ENCODE measurements at places on chromosomes 2 and 18.

- no peak for DNase-seq
Observed at GRCh38 chr2:9262671-9263171, 56.1 kb downstream of the ASAP2 start.

GRCh38 chr2:85648619-85649018, 19.4 kb downstream of the SFTPB start:
- DNase-seq = no peak

DNA sequence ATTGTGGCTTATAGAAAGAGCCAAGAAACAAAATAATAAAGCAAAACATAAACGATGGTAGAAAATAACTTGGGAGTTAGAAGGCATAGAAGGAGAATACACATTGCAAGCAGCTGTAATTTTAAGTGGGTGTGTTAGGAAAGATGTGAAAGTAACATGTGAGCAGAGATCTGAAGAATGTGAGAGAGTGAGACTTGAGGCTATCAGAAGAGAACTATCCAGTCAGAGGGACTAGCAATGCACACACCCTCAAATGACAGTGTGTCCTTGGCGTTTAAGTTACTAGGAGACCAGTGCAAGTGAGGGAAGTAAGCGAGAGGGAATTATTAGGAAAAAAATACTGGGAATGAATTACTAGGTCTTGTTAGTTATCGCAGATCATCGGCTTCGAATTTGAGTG, 304.9 kb downstream of the DSEL start:
- no peak for DNase-seq

- DNase-seq = no peak
Observed at GRCh38 chr2:234291765-234292204, 205.1 kb downstream of the ARL4C start.

- DNase-seq = no peak
Observed at GRCh38 chr18:79581406-79581805, 98.2 kb upstream of the CTDP1 start.

DNA sequence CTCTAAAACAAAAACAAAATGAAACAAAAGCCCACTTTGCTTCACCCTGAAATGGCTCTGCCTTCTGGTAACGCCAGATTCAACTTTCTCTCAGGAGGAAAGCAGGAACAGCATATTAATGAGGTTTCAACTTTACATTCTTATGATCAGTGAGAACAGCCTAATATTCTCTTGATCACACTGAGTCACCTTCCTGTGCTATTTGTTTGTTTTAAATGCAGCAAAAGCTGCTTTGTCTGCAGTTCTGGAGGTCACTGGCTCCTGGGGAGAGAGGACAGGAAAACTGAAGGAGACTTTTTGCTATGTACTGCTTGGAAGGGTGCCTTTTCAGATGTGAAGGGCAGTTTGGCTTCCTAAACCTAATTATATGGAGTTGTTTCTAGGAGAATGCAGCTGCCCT, 48.1 kb downstream of the MAIP1 start:
- DNase-seq = no peak

DNA sequence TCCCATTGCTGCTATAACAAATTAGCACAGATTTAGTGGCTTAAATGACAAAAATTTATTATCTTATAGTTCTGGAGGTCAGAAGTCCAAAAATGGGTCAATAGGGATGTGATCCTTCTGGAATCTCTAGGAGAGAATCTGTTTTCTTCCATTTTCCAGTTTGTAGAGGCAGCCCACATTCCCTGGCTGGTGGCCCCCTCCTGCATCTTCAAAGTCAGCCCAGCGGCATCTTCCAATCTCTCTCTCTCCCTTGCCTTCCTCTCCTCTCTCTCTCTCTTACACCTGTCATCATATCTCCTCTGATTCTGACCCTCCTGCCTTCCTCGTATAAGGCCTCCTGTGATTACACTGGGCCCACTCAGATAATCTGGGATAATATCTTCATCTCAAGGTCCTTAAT, 3.9 kb upstream of the AGAP1 start:
- DNase-seq = no peak

DNA sequence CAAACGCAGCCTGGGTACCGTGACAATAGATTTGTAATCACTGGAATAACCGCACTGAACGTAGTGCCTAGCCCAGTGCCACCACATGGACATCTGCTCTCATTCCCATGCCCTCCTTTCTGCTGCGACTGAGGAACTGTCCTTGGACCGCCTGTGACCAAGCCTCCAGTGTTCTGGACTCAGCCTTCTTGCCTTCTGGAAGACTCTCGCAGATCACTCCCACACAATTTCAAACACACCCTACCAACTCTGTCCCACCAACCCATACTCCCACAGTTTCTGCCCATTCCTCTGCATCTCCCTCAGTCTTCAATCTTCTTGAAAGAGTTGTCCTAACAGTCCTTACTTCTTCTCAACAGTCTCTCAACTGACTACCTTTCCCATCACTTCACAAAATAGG, 2.1 kb downstream of the RNF149 start:
- no peak for DNase-seq

GRCh38 chr2:10079266-10079869, 843 bp downstream of the CYS1 start:
- DNase-seq = no peak

- DNase-seq = no peak
Observed at GRCh38 chr2:7456762-7457161, 539.5 kb downstream of the RNF144A start.

DNA sequence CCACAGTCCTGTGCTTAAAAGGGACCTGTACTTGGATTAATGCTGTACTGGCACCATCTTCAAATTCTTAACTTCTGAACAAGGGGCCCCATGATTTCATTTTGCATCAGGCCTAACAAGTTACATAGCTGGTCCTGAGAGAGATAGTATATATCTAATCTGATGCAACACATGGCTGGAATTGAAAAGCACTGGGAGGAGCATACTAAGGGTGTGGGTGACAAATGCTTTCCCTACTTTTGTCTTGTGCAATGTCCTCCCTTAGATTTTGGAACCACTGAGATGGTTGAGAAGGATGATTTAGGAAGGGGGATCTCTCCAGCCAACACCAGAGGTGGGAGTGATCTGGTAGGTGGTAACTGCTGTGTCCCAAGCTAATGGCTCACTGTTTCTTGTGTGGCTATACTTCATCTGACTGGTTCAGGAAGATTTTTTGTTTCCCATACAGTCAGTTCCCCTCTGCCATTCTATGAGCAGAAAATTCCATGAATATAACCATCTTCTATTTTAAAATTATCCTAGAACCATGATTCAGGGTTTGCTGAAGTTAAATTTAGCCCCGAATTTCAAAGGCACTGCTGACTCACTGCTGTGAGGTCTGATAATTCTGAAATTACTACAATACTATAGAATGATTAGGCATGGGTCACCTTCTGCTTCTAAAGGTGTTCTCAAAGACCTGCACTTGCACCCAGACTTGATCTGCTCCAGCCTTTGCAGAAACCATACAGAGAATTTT, 108.3 kb upstream of the NCKAP5 start:
- no peak for DNase-seq

- no peak for DNase-seq
Observed at GRCh38 chr2:224883172-224883516, 159.1 kb downstream of the DOCK10 start.

DNA sequence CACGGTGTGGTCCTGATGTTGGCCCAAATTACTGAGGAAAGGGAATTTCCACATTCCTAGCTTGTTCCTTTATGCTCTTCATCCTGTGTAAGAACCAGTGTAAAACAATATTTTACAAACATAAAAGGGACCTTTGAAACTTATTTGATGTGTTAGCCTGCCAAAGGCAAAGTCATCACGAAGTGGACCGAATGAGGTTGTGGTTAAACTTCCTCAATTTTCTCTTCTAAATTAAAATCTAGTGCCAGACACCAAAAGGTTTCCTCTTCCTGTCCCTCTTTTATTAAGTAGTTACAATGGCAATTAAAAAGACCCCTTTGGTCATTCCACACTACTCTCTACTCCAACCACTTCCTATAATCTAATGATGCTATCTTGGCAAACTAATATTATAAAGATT, 279.8 kb downstream of the AFF3 start:
- no peak for DNase-seq

- no peak for DNase-seq
Observed at GRCh38 chr18:52242711-52243110, 97.3 kb upstream of the DCC start.

GRCh38 chr2:240637116-240637900, 12.0 kb downstream of the GPR35 start:
- DNase-seq = no peak

DNA sequence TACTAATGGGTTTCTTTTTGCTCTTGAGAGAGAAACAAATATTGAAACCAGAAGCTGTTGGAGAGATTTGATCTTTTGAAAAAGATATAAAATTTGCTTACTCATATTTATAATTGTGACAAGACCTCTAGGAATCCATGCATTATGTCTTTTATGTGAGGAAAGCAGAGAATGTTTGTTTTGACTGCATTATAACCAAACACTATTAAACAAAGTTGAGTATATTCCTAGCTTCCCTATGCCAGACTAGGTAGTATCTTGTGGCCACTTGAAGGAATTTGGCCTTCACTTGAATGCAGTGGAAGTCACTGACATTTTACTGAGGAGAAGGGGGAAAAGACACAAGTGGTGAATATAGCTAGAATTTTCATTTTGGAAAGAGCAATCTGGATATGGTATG, 521.8 kb upstream of the ZEB2 start:
- DNase-seq = no peak

DNA sequence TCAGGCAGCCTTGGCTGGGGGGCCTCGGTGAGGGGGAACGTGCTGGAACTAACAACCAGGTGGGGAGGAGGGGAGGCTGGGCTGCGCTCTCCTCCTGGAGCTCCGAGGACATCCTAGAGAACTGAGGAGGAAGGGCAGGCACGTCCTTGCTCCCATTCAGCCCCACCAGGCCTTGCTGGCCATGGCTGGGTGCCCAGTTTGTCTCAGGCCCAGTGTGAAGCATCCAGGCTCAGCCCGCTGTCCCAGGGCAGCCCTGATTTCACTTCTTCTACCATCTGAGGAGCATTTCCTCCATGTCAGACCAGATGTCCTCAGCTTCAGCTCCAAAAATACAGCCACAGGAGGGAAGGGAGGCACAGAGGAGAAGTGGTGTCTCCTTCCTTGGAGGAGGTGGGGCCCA, 125.4 kb downstream of the CELF4 start:
- no peak for DNase-seq

GRCh38 chr2:144143294-144144151, 376.4 kb downstream of the ZEB2 start:
- no peak for DNase-seq

DNA sequence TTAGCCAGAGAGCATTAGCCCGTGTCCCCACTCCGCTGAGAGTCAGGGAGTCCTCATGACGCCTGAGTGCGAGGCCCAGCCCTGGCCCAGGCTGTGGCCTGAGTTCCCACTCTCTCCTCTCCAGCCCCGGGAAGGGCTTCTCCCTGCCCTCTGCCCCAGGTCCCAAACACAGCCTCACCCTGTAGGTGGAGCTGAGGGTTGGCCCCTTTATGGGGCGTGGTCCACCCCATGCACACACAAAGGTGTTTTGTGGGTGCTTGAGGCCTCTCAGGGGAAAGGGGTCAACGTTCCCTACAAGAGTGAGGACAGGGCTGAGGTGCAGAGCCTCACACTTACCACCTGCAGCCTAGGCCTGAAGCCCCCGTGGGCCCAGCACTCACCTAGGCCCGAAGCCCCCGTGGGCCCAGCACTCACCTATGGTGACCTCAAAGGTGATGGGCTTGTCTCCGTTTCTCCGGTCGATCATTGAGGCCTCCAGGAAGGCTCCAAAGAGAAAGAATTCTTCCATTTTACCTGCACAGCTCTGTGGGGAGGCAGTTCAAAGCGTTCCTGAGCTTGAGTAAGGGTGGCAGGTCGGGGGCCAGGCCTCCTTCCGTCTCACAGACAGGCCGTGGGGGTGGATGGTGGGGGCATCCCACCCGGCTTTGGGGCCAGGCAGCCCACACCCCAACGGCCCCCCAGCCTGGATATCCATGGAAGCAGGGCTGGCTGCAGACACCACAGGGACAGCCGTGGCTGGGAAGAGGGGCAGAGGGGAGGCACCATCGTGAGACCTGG, 2.1 kb upstream of the OTOF start:
- no peak for DNase-seq

DNA sequence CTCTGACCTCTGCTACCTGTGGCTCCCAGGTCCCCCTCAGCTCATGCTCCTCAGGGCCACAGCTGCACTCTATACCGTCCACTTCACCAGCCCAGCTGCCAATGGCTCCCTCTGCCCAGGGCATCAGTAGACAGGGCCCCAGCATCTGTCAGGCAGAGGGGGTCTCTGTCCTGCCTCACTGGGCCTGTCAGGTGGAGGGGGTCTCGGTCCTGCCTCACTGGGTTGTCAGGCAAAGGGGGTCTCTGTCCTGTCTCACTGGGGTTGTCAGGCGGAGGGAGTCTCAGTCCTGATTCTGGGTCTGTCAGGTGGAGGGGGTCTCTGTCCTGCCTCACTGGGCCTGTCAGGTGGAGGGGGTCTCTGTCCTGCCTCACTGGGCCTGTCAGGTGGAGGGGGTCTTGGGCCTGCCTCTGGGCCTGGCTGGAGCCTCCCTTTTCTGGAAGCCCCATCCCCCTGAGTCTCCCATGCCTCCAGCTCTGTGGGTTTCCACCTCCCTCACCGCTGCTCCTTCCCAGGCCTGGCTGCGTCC, 19.9 kb downstream of the SNORC start:
- DNase-seq = no peak

DNA sequence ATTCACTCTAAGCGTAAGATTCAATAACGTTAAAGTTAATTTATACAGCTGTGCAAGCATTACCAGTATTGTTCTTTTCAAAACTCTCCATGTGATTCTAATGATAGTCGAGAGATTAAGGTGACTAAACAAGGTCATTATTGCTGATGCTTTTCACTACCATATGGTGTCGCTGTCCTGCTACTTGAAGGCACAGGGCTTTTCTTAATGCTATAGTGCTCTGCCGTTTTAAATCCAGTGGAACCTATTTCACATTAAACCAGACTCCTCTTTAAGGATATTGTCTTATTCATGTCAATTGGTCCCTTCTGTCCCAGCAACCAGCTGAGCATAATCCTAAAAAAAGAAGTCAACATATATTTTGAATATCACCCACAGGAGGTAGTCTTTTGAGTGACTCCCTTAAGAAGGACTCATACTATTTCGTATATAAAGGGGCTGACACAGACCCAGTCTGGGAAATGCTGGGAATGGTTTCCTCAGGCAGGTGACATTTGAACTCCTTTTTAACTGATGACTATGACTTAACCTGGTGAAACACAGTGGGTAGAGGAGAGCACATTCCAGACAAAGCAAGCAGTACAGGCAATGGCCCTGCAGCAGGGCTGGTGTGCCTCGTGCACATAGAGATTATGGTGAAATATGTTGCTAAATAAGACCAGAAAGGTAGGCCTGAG, 53.9 kb upstream of the CYTIP start:
- DNase-seq = peak; percentile 50

GRCh38 chr18:55073116-55073515, 113.9 kb upstream of the CCDC68 start:
- DNase-seq = no peak

- no peak for DNase-seq
Observed at GRCh38 chr18:62420513-62421209, 95.6 kb downstream of the TNFRSF11A start.
